Osteoblast (primary cell): ENCODE measurements at places on chromosomes 3 and 15. TPM values are rescaled to one million over a fixed set of nuclear protein-coding genes. Genes with fewer than 3 reads are reported as not detected.

Gene ADAMTS17
- total RNA-seq = under 0.01 and 0.29 TPM in 2 replicates

Gene PRC1
- total RNA-seq = 17.1 and 17.7 TPM in 2 replicates

Gene FOXB1
- not detected in 2 replicates for total RNA-seq

Gene ABHD2
- total RNA-seq = 115 and 151 TPM in 2 replicates

Gene NLGN1
- total RNA-seq = 7.7 and 9.0 TPM in 2 replicates

Gene KCNAB1
- total RNA-seq = under 0.01 and 0.36 TPM in 2 replicates

Gene ACAD11
- total RNA-seq = 30.1 and 31.1 TPM in 2 replicates

Gene DPH6
- total RNA-seq = 13.6 and 20.6 TPM in 2 replicates
